Stimulated activated CD4-positive, alpha-beta T cell treated with anti-CD3 and anti-CD28 coated beads, Interleukin-1b, Interleukin-23, amount 100 ng/mL, for 24 hours (primary cell): ENCODE measurements at places on chromosomes 5 and 9.
A peak's percentile ranks its signal among the peaks of the same experiment; 100 is the strongest.

- DNase-seq = no peak
Measured at GRCh38 chr5:136594416-136594815, 229.1 kb upstream of the TRPC7 start.

DNA sequence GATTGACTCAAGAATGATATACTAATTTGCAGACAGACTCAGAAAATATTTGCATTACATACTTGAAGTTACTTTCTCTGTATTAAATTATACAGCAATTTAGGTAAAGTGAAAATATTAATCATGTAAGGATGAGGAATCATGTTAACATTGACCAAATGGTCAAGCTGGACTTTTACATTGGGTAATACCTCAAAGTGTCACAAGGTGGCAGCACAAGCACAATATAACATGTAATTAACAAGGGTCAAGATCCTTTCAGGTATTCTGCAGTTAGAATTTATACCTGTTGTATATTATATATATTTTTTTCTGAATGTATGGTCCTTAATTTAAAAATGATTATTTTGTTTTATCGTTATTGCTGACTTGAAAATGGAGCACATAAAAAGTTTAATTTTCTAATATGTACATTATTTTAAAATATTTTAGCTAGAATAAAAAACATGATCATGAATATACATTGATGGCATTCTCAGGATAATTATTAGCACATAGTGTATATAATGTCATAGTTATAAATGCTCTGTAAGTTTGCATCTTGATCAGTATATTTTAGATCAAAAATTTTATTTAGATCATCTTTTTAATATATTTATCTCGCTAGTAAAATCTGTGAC lies 8.6 kb downstream of the HAPLN1 start:
- no peak for DNase-seq

GRCh38 chr5:180350711-180351465 lies 2.2 kb downstream of the GFPT2 start:
- no peak for DNase-seq

- peak; percentile 57 for DNase-seq
Measured at GRCh38 chr9:127927201-127927987, 3.2 kb downstream of the PIP5KL1 start.

GRCh38 chr9:115198001-115198400 lies 80.0 kb upstream of the TNC start:
- DNase-seq = no peak

- DNase-seq = no peak
Measured at GRCh38 chr9:121360601-121361374, 9.3 kb downstream of the STOM start.

DNA sequence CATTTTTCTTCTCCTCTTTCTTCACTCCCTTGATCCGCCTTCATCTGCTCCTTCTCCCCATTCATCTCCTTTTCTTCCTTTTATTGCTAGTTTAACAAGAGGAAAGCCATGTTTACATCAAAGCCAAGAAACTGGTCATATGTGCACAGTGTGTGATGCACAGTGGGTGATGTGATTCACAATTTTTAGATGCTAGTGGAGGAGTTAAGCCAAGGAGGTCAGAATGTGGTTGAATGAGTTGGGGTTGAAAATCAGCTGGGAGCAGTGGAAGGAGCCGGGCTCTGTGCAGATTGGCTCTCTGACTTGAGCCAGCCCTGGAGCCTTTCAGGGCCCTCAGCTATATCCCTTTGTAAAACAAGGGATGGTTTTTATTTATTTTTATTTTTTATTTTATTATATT lies 7.3 kb downstream of the ACER2 start:
- DNase-seq = no peak

- no peak for DNase-seq
Measured at GRCh38 chr5:91090995-91091394, 292.1 kb downstream of the ARRDC3 start.

DNA sequence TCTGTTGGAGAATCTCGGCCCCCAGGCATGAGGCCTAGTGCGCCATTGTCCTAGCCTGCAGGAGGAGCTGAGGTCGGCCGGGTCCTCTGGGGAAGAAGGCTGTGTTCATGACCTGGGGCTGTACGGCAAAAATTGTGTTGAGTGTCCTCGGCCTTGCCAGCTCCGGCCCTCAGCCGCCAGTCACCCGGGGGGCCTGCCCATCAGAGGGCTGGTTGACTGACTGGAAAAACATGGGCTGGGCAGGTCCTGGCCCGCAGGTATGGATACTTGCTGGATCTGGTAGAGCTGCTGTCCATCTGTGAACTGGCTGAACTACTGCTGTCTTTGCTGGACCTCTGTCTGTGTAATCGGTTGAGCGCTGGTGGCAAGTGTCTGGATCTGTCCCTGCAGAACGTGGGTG lies 136.7 kb upstream of the GAS1 start:
- no peak for DNase-seq

DNA sequence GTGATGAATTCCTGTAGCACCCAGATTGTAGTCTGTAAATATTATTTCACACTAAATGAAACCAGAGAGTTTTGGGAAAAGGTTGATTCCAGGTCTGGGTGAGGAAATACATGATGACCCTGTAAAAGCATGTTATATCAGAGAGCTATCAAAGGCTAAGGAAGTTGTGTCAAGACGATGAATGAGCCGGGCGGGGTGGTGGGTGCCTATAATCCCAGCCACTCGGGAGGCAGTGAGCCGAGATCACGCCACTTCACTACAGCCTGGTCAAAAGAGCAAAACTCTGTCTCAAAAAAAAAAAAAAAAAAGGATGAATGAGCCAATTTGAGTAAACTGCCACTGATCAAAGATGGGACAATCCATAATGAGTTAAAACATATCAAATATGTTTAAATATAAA lies 29.2 kb downstream of the IL6ST start:
- DNase-seq = no peak

GRCh38 chr9:5089737-5090136 lies 95.7 kb downstream of the INSL6 start:
- no peak for DNase-seq
